Sciatic nerve (tissue), 2 donors: ENCODE measurements at places on chromosomes 3 and 15.

- no peak for DNase-seq
These were observed 195.6 kb upstream of the TPM1 start for GRCh38 chr15:62846805-62847495.

DNA sequence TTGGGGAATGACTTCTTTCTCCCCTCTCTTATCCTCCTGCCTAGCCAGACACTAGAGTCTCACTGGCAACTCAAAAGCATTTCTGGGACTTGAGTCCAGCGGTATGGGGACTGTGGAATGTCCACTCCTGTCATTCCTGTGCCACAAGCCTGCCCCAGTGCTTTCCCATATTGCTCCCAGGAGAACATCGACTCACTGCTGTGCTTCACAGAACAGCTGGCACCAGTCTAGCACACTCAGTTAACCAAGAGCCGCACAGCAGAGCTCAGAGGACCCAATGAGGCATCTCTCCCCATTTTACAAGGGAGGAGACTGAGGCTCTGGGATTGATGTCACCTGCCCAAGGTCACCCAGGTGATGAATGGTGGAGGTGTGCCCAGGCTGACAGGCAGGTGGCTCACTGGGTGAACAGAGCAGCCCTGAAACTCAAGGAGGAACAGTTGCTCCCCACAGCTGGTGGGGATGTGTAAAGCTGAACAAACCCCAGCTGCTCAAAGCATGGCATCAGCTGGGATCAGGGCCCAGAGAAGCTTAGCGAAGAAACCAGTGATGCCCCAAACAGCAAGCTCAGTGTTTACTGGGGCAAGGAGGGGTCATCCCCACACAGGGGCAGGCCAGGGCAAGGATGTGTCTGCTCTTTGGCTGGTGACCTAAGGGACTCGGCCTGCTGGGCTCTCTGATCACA lies 35.4 kb upstream of the DUSP7 start:
- DNase-seq = no peak

- DNase-seq = no peak
These were observed 455.4 kb downstream of the RAP2B start for GRCh38 chr3:153617463-153617862.

GRCh38 chr3:184832044-184832443 lies 20.1 kb downstream of the VPS8 start:
- no peak for DNase-seq
